ENCODE measurements at places on chromosomes 16 and 17.
A peak's percentile ranks its signal among the peaks of the same experiment; 100 is the strongest.

DNA sequence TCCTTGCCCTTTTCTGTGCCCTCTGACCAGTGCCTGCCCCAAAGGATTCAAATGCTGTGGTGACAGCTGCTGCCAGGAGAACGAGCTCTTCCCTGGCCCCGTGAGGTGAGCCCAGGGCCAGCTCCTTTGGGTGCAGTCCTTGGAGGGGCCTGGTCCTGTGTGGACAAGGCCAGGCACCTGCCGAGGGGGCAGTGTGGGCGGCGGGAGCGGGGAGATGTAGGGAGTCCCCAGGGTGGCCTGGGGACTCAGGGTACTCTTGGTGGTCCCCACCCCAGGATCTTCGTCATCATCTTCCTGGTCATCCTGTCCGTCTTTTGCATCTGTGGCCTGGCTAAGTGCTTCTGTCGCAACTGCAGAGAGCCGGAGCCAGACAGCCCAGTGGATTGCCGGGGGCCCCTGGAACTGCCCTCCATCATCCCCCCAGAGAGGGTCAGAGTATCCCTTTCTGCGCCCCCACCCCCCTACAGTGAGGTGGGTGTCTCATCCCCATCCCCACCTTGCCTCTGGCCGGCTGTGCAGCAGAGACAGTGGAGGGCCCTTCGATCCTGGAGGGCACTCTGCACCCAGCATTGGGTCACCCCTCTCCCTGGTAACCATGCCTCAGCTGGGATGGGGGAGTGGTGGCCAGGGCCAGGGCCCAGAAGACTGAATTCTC is 4.4 kb downstream of the TMEM92 start:
- DNase-seq: no peak

DNA sequence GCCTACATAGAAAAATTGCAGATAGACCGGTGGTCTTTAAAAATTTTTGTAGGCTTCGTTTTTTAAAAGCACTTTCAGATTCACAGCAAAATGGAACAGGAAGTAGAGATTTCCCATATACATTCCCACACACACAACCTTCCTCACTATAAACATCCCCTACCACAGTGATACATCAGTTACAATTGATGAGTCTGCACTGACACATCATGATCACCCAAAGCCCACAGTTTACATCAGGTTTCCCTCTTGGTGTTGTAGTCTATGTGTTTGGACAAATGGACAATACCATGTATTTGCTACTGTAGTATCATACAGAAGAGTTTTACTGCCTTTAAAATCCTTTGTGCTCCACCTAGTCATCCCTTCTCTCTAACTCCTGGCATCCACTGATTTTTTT is 113.9 kb upstream of the ADAMTS18 start:
- no peak for DNase-seq

- DNase-seq: no peak
These were observed 172.4 kb downstream of the STX8 start for GRCh38 chr17:9403257-9403656.

GRCh38 chr16:56610017-56610608 is 1.7 kb downstream of the MT2A start:
- DNase-seq: peak; percentile 71

GRCh38 chr16:19389246-19389645 is 28.4 kb upstream of the TMC5 start:
- peak; percentile 44 for DNase-seq

- peak; percentile 58 for DNase-seq
These were observed 670 bp downstream of the TNFSF12 start for GRCh38 chr17:7549401-7550055.

DNA sequence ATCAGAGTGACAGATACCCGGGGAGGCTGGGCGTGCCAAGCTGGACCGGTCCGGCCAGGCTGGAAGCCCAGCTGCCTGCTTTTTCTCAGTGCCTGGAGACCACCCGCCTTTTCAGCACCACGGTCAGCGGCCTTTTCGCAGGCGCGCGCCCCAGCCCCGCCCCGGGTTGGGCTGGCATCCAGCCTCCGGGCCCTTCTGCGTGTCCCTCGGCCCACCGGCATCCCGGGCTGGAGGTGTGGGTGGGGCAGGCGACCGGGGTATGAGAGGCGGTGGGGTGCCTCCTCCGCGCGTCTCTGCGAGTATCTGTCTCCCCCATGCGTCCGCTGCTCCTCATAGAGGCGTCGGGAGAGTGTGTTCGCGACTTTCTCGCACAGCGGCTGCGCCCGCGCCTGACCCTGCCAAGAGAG is 102.5 kb downstream of the MRM1 start:
- peak; percentile 51 for DNase-seq

DNA sequence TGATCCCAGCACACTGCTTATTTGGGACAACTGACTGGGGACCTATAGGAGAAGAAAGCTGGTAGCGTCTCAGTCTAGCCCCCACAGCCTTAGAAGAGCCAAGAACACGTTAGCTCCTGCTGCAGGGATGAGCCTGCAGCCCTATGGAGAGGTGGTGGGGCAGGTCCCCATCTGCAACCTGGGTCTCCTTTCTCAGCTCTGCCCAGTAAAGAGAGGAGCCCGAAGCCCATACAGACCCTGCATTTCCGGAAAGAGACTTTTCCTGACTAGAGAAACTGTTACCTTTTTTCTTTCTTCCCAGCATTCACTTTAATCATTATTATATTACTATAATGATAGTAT is 788 bp downstream of the METTL22 start:
- no peak for DNase-seq

GRCh38 chr17:38400286-38400685 is 28.0 kb upstream of the ARHGAP23 start:
- no peak for DNase-seq

GRCh38 chr16:75058806-75059205 is 57.8 kb downstream of the LDHD start:
- DNase-seq: no peak

GRCh38 chr16:89281189-89281577 is 63.7 kb downstream of the ZNF778 start:
- DNase-seq: no peak

- no peak for DNase-seq
These were observed 7.5 kb downstream of the TOM1L2 start for GRCh38 chr17:17964710-17965109.

- DNase-seq: no peak
These were observed 23.8 kb downstream of the ENGASE start for GRCh38 chr17:79098282-79098867.

- no peak for DNase-seq
These were observed 13.8 kb upstream of the RCVRN start for GRCh38 chr17:9918804-9919352.

DNA sequence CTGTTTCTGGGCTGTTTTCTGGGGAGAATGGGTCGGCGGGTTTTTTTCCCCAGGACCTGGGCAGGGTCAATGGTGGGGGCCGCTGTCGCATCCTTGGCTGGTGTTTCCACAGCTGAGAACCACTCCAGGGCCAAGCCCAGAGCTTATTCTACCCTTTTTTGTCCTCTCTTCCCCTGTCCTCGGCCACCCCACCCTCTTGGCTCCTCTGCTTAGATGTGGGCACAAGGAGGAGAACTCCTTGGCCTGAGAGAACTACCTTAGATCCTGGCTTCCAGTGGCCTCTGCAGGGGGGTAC is 4.0 kb downstream of the NOD2 start:
- no peak for DNase-seq

DNA sequence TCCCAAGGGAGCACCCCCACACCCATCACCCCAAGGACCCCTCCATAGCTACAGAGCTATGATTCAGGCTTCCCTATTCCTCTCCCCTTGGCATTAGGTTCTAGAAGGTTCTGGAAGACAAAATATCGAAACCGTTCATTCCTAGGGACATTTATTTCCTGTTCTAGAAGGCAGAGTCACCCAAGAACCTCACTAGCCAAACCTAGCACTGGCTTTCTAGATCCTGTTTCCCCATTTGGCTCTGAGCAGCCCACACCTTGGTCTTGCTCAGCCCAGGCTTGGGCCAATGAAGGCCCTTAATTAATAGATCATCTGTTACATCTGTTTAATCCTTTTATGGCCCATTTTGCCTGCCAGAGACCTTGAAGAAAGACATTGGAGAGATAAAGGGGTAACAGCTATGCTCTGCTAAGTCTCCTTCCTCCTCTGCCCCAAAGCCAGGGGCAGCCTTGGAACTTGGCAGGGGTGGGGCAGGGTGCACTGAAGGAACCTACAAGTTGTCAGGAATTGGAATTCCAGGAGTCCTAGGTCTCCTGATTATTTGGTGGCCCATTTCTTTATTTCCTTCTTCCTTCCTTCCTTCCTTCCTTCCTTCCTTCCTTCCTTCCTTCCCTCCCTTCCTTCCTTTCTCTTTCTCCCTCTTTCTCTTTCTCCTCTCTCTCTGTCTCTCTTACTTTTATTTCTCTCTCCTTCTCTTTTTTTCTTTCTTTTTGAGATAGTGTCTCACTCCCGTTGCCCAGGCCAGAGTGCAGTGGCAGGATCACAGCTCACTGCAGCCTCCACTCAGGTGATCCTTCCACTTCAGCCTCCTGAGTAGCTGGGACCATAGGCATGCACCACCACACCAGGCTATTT is 8.7 kb upstream of the FZD2 start:
- no peak for DNase-seq

DNA sequence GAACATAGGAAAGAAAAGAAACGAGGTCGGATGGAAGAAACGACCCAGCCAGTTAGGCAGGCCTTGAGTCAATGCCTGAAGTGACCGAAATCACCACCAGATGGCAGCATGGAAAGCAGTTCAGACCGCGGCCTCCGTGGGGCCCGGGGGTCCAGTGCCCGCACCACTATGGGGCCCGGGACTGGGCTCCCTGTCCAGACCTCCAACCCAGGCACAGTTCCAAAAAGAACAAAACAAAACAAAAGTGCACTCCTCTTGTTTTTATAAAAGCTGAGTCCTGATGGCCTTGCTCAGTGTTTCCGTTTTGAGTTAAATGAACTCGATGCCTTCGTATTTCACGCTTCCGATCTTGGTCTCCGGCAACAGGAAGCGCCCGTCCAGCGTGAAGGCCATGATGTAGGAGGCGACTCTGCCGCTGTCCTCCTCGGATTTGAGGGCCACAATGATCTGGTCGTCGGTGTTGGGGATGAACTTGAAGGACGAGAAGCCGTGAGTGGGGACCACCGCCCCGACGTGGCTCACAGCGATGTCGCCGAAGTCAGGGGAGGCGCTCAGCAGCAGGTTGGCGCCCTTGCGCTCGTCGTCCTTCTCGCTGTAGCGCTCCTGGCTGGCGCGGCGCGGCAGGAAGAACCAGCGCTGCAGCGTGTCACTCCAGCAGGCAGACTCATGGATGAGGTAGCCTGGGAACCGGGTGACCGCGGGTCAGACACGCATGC is 13.7 kb upstream of the LGALS3BP start:
- peak; percentile 55 for DNase-seq

DNA sequence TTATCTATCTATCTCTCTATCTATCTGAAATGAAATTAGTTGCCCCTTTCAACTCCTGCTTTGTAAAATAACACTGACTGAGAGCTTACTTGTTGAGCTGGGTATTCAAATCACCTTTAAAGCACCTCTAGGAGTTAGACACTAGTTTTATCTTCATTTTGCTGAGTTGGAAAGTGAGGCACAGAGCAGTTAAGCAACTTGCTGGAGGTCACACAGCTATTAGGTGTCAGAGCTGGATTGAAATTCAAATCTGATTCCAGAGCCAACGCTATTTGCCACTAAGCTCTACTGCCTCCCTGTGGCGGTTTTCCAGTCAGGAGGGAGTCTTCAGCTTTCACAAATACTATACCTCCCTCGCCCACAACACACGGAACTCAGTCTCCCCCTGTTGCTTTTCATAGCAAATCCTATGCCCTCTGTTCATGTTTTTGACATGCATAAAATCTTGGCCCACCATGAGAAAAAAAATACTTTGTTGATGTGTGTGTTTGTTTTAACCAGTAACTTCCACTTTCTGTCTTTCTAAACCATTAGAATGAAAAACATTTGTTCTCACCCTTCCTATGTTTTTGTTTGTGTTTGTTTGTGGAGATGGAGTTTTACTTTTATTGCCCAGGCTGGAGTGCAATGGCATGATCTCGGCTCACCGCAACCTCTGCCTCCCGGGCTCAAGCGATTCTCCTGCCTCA is 74.8 kb upstream of the SMURF2 start:
- peak; percentile 62 for DNase-seq

DNA sequence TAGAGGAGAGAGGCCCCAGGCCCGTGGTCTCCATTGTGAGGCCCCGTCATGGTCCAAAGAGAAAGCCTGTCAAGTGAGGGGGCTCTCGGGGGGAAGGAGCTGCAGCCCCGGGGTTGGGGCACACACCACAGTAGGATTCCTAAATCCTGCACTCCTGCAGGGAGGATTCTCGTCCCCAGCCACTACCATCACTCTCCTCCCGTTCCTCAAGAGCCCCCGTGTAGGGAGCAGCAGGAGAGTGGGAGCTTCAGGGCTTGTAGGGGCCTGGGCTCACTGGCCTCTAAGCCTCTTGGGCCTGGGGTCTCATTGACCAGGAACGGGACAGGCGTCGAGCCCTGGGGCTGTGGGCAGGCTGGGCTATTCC is 821 bp downstream of the C16orf86 start:
- no peak for DNase-seq

- no peak for DNase-seq
These were observed 20.9 kb upstream of the NSRP1 start for GRCh38 chr17:30095507-30096244.

GRCh38 chr16:89054261-89054661 is 39.4 kb upstream of the ACSF3 start:
- no peak for DNase-seq

GRCh38 chr17:81659038-81659437 is 2.7 kb upstream of the PDE6G start:
- no peak for DNase-seq

- DNase-seq: no peak
These were observed 67.5 kb upstream of the GCSH start for GRCh38 chr16:81163671-81164070.

DNA sequence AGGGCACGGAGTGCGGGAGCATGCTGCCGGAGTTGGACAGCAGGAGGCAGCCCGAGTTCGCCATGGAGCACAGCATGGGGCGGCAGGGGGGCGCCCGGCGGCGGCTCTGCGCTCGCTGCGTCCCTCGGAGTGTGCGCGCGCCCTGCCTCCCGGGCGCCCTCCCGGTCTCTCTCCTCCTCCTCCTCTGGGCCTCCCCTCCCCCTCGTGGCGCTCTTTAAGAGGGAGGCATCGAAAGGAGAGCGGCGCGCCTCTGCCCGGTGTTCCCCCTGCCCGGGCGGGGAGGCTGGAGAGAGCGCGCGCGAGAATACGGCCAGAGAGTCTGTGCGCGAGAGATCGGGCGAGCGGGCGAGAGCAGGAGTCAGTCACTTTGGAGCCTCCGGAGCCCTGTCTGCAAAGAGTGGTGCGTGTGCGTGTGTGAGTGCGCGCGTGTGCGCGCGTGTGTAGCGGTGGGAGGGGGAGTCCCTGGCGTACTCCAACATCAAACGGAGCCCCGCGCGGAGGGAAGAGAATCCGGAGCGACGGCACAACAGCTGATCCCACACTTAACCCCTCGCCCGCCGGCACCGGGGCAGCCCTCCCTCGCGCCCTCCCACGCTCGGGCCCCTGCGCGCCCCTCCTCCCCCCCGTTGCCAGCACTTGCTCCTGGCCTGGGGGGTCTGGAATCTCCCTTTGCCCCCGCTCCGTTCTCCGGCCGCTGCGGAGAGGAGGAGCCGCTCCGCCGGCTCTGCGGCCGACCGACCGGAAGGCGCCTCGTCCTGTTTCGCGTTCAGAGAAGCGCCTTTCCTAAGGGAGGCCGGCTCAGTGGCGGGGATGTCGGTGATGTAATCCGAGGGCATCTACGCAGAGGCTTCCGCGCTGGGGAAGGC is 108.9 kb downstream of the ENGASE start:
- no peak for DNase-seq

- peak; percentile 92 for DNase-seq
These were observed at the start of gene CAMTA2 for GRCh38 chr17:4986951-4987766. Gene CAMTA2 (minus strand): TSS chr17:4987675. CDS start chr17:4986222, 1,453 bp downstream.

GRCh38 chr16:86519649-86520316 is 9.5 kb downstream of the FOXF1 start:
- peak; percentile 59 for DNase-seq

GRCh38 chr16:14378131-14378551 is 251.9 kb downstream of the PARN start:
- DNase-seq: no peak

GRCh38 chr17:81130385-81131361 is 34.6 kb upstream of the PVALEF start:
- no peak for DNase-seq

Data from CD4-positive, alpha-beta T cell treated with Interleukin-6 for 4 hours (primary cell).